ENCODE measurements at places on chromosomes 12 and 14. TPM values are rescaled to one million over a fixed set of nuclear protein-coding genes. Genes with fewer than 3 reads are reported as not detected.

Gene CCNB1IP1
- polyA plus RNA-seq: 41.0 TPM

Gene PZP
- polyA plus RNA-seq: not detected

Gene GDF3
- not detected for polyA plus RNA-seq

Gene SVOP
- not detected for polyA plus RNA-seq

Gene BDKRB2
- 21.3 TPM for polyA plus RNA-seq

Gene ANO4
- polyA plus RNA-seq: 8.0 TPM

Gene TGM1
- polyA plus RNA-seq: 0.97 TPM

Gene SLC17A8
- polyA plus RNA-seq: not detected

Gene SYCP3
- not detected for polyA plus RNA-seq

Gene FAM186B
- 0.12 TPM for polyA plus RNA-seq

Gene CLEC1A
- 0.80 TPM for polyA plus RNA-seq

Gene TMEM30B
- polyA plus RNA-seq: 0.32 TPM

Gene ZFC3H1
- 25.3 TPM for polyA plus RNA-seq
